Esophagus mucosa (tissue), 1 donor: ENCODE measurements at places on chromosomes 1 and 21.

DNA sequence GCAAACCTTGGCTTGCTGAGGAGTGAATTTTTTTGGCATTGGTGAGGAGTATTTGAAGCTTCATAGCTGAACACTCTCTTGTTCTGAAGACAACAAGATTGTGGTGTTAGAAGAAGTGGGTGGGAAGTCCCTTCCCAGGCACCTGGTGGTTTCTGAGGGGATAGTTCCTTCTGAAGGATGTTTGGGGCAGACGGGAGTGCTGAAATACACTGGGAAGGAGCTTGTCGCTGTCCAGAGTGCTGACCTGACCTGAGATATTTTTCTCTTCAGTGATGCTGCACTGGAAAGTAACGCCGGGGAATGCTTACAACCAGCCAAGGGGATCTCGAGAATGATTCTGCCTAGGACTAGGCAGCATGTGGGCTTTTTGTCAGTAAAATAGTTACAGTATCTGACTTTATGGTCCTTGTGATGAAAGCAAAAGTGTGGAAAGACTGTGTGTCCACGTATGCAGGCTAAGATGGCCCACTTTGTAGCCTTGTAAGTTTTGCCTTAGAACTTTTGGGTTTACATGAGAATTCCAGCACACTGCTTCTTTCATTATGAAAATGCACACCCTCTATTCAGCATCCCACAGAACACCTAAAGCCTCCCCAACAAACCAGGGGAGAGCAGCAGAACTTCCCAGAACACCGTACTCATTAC is 33.1 kb upstream of the NFASC start:
- peak; percentile 12 for ATAC-seq

GRCh38 chr1:232218955-232219865 is 410.7 kb downstream of the SIPA1L2 start:
- peak; percentile 2 for ATAC-seq

DNA sequence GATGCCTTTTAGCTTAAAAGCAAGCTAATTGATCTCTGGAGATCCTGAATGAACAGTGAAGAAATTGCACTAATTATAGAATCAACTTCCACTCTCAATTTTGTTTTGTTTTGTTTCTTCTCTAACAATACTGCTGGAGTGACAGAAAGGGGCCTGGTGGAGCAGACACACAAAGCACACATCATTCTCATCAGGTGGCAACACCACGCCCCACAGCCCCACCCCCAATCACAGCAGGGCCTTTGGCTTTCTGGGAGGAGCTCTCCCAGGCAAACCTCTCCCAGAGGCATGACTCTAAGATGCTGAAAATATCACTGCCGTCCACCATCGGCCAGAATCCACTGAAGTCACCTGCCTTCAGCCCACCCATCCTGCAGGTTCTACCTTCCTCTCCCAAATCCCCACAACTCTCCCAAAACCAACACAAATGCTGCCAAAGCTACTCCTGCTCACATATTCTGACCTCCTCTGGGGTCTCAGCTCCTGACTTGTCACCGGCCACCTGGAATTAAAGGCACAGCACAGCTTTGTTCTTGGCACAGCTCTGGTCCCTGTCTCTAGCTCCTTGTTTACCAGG is 120.7 kb downstream of the GRIK3 start:
- ATAC-seq: no peak

DNA sequence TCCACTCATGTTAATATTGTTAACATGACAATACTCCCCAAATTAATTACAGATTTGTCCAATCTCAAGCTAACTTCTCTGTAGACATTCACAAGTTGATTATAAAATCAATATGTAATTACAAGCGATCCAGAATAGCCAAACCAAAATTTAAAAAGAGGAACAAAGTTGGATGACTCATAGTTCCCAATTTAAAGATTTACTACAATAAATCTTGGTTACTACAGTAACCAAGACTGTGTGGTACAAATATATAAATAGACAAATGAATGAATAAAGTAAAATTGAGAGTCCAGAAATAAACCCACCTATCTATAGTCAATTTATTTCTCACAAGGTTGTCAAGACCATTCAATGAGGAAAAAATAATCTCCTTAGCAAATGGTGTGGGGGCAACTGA is 7.1 kb upstream of the KRTAP10-4 start:
- no peak for ATAC-seq

DNA sequence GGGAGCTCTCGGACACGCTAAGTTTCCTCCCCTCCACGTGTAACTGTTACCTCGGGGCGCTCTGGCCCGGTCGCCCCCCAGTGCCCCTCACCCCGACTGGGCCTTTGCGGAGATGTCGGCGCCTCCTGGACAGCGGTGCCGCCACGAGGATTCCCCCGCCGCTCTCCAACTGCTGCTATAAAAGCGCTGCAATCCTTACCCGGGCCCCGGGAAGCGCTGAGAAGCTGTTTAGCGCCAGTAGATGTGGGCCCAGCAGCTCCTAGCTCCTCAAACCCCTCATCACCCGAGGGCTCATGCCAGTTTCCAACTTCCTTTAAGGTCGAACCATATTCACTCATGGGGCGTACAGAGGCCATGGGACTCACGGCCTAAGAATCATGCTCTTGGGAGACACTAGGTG is 361 bp upstream of the LMX1A start:
- no peak for ATAC-seq

- no peak for ATAC-seq
Measured at GRCh38 chr1:56324504-56324903, 254.9 kb downstream of the PLPP3 start.

DNA sequence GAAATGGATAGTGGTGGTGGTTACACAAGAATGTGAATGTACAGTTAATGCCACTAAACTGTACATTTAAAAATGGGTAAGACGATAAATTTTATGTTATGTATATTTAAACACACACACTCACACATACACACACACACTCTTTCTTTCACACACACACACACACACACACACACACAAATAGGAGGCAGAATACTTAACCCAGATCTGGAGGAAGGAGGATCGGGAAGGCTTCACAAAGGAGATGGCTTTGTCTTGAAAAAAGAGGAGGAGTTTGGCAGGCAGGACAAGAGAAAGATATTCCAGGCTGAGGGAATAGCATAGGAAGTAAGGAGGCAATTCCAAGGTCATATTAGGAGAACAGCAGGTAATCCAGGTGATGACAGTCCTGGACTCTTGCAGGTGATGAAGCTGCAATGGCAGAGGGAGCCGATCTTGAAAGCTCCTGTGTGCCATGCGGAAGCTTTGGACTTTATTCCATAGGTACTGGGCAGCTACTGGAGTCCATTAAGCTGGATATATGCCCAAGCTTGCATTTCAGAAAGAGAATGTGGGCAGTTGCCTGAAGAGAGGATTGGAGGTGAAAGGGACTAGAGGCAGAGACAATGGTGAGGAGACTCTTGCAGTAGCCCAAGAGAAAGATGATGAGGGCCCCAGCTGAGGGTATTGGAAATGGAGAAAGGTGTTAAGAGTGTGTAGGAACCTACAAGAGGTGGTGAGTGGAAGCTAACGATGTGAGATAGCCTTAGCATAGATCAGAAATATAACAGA is 15.4 kb upstream of the LYST start:
- ATAC-seq: no peak

DNA sequence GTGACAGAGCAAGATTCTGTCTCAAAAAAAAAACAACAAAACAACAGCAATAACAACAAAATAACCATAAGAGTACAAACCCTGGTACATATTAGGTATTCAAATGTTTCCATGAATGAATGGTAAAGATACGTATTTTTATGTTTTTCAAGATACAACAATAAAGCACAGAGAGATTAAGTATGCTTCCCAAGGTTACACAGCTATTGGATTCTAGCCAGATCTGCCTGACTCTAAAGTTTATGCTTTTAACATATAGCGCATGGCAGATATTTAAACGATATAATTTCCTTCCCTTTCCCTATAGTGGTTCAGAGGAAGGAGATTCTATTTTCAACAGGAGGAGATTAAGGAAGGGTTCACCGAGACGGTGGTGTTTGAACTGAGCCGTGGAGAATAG is 25.5 kb downstream of the RNU5D-1 start:
- no peak for ATAC-seq

DNA sequence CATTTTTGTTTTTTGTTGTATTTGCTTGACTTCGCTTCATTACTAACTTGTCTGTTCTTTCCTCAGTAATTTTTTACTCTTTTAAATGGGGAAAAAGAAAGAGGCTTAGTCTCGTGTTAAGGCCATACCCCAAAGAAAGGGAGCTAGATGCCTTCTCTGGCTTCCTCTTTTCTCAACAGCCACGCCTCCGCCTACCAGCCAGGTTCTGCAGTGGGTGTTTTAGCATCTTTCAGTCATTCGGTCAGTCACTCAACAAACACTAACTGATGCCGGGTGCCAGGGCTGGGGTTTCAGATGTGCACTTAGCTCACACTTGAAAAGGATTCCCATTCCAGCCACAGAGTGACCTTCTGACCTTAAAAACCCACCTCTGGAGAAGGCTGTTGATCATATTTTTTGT is 46.3 kb upstream of the VAV3 start:
- no peak for ATAC-seq

- peak; percentile 27 for ATAC-seq
Measured at GRCh38 chr1:53895421-53895820, 1.4 kb downstream of the DIO1 start.

DNA sequence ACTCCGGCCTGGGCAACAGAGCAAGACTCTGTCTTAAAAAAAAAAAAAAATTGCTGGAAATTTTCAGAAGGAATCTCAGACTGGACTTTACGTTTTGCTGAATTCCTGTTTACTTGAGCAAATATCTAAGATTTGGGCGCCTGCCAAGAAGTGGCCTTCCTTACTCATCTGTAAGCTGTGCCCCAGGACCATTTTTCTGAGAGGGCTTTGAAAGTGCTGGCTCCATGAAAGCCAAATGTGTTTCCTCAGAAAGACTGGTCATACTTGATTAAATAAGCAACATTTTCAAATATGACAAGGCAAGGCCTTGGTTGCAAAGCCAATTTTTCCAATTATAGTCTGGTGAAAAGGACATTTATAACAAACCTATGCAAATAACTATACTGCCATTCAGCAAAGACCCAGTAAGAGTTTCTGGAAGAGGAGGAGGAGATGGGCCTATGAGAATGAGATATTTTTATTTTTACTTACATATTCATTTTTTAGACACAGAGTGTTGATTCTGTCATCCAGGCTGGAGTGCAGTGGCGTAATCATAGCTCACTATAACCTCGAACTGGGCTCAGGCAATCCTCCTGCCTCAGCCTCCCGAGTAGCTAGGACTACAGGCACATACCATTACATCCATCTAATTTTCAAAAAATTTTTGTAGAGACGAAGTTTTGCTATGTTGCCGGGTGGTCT is 56.3 kb upstream of the HTR1D start:
- ATAC-seq: no peak

DNA sequence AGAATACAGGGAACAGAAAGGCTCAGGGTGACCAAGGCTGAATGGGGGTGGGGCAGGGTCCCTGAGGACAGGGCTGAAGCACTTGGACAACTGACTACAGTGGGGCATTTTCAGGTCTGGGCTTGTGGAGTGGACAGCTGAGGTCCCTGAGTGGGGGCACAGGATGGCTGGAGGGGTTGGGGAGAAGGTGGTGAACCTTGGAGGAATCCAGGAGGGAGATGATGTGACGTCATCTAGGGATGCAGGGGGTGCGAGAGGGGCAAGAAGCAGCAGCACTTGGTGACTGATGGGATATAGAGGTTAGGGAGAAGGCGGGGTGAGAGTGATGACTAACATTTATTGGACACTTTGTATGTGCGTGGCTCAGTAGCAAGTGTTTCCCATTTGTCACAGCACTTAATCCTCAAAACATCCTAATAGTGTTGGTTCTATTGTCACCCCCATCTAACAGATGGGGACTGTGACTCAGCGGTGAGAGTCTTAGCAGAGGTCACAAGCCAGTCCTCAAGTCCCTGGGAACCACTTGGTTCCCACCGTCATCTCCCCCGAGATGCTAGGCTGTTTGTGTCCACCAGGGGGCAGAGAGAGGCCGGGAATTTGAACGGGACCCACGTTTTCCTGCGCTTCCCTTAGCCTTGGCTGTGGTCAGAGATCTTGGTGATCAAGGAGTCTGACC is 27.9 kb upstream of the BMP8B start:
- peak; percentile 63 for ATAC-seq

DNA sequence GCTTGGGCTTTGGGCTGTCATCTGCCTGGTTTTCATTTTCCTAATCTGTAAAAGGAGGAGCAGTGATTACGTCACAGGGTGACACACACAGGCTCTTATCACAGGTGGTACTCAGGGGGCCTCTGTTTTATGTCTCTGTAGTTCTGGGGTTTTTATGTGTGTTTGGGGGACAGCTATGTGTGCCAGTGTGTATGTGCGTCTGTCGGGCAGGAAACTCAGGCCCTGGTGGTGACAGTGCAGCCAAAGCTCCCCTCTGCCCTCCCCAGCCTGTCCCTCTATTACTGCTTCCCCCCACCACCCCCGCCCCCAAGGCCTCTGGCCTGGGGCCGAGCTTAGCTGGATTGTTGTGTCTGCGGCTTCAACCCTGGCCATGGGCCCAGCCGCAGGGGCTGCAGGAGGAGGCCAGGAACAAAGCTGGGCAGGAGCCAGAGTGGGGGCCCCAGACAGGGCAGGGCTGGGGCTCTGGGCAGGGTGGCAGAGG is 13.3 kb downstream of the MFAP2 start:
- ATAC-seq: no peak

- no peak for ATAC-seq
Measured at GRCh38 chr1:228465571-228466146, 21.5 kb upstream of the RNF187 start.

- no peak for ATAC-seq
Measured at GRCh38 chr1:201841265-201841912, 12.4 kb downstream of the IPO9 start.

DNA sequence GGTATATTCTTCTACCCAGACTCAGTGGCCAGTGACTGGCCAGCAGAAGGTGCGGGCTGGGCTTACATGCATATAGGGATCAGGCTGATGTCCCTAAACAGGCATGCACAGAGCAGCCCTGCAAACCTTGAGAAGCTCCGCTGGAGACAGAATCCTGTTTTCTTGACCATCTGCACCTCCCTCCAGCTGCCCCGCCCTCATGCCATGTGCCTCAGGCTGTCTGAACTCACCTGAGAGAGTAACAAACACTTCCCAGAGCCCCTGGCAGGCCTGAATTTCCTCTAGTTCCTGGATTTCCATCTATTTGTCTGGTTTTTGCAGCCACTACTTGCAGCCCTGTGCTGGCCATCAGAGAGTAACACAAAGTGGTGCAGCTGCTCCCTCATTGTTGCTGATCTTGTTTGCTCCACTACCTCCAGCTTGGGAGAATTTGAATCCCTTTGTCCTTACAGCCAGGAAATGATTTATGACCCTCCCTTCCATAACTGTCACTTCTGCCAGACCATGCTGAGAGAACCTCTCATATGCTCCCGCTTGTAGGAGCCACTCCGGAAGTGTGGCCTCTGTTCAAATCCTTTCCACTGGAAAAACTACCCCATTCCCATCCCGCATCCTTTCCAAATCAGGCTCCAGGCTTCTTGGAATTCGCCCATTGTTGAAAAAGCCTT is 113.6 kb downstream of the NMNAT2 start:
- no peak for ATAC-seq

- ATAC-seq: no peak
Measured at GRCh38 chr1:79585801-79586200, 579.3 kb upstream of the ADGRL4 start.

GRCh38 chr1:170739803-170740202 is 75.9 kb downstream of the PRRX1 start:
- ATAC-seq: no peak
